Thoracic aorta (tissue), 2 donors: ENCODE measurements at places on chromosomes 6 and 20. TPM values are rescaled to one million over a fixed set of nuclear protein-coding genes. Genes with fewer than 3 reads are reported as not detected.

DNA sequence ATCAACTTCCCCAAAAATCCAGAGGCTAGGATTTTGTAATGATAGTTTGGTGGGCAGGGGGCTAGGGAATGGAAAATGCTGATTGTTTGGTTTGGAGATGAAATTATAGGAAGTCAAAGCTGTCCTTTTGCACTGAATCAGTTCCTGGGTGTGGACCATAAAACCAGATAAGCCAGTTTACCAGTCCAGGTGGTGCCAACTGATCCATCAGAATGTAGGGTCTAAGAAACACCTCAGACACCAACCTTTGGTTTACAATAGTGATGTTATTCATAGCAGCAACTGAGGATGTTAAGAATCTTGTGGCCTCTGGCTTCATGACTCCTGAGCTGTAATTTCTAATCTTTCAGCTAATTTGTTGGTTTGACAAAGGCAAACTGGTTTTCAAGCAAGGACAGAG is 496.6 kb upstream of the EPHA7 start:
- DNase-seq: no peak

GRCh38 chr6:99308788-99309187 is 40.7 kb downstream of the FAXC start:
- DNase-seq: no peak

DNA sequence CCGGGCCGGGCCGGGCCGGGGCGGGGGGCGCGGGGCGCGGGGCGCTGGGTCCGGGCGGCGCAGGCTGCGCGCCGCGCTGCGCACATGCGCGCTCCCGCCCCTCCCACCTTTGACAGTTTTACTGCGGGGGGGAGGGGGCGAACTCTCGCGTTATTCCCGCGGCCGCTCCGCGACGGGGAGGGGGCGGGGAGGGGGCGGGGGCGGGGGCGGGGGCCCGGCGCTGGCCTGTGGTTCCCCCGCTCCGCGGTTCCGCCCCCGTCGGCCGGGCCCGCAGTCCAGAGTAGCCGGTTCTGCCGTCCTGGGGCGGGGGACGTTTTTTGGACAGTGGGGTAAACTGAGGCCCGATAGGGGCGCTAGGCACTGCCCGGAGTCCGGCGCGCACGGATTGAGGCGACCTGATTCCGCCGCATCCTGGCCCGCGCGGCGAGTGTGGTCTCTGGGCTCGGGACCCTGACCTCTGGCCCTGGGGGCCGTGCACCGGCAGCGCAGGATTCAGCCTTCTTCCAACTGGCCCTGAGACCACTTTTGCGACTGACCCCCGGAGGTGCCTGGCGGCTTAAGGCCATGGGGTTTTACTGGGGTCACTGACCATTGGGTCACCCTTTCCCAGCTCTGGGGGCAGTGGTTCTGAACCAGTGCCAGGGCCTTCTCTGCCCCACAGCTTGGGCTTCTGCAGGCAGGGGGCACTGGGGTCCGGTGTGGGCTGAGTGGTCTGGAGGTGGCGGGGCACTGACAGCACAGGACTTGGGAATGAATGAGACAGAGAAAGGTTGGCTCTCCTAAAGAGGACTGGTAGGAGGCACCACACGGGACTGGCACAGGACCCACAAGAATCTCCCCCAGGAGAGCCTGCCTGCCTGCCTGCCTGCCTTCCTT is at the start of gene ZNF512B:
Gene ZNF512B, minus strand, starts transcription at position 93 of the 876 bp plus-strand sequence. CDS start 1,980 bp downstream, outside the sequence.
- no peak for DNase-seq

DNA sequence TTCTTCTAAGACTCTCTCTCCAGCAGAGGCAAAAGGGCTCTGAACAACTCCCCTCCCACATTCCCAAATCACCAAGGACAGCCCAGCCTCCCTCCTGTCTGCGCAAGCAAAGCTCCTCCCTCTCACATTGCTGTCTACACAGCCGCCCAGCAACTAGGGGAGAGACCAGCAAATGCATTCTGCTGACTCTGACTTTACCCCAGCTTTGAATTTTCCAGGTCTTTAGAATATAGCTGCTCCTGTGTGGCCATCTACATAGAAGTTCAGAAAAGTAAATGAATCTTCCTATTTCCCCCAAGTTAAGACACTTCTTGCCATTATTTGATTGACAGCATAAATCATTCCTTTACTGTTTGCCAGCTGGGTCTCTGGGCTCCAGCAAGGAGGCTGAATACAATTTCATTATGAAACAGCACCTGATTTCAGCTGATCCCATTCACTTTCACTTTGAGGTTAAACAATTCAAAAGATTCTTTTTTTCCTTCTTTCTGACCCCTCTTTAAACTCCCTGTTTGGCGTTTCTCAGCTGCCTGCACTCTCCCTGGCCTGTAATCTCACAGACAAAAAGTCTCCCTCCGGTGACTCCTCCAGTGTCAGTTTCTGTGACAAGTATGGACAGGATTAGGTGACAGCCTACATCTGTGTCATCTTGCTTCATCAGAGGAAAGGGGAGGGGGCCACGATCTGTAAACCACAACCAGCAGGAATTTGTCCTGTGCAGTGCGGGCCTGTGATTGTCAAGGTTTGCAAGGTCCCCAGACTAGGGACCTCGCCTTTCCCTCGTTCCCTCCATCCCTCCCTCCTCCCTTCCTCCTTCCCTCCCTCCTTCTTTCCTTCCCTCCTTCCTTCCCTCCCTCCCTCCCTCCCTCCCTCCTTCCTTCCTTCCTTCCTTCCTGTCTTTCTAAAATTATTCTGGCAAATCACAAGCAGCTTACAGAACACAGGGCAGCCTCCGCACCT is 205.6 kb upstream of the RIN2 start:
- DNase-seq: no peak

DNA sequence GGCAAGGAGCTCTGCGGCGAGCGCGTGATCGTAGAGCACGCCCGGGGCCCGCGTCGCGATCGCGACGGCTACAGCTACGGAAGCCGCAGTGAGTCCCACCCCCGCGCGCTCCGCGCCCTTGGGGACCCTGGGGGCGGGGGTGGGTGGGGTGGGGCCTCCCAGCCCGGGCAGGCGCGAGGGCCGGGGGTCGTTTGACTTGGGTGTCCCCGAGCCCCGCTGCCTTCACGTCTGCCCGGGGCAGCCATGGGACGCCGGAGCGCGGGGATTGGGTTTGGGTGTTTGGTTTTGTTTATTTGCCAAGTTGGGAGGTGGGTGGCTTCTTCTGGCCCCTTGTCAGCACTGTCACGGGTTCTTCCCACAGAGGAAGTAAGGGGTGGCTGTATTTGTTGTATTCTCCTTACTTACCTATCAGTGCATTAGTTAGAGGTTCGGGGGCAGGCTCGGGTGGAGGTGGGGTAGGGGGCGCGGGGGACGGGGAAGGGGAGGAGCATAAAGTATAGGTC is 777 bp downstream of the SRSF6 start:
- DNase-seq: no peak

- no peak for DNase-seq
Measured at GRCh38 chr6:135479601-135480000, 17.9 kb downstream of the AHI1 start.

DNA sequence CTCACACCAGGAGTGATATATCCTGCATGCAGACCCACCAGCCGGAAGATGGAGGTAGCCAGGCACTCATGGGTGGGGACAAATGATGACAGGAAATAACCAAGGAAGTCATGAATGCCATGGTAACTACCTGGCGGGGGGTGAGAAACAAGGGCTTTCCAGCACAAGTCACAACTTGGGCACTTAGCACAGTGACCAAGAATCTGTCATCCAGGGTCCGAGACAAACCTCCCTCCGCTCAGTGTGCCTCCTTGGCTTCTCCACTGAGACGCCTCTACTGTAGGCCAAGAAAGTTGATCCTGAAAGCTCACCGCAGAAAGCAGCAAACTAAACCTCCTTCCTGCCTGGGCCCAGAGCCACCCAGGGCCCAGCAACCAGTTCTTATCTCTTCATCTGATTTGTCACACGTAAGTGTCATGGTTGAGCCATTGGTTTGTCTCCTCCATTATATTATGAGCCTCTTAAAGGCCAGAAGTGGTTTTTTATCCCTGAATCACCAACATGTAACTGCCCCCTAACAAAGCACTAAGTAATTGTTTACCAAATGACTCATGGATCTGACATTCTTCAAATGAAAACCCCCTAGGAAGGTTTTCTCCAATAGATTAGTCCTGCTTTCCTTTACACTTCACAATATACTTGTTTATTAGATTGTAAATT is 84.3 kb upstream of the TAB2 start:
- DNase-seq: no peak

DNA sequence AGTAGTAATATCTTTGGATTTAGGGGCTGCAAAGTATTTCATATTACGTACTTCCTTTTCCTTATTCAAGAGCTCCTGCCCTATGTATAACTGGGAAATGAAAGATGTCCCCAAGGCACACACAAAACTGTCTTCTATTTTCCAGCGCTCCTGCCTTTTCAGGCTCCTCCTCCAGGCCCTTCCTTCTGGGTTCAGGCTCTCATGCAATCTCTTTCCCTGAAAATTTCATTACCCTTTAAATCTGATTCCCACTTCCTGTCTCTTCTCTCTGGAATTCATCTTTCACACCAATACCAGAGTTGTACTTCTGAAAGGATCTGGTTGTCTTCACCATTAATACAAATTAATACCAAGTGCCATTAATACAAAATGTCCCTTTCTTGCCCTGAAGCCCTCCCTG is 181.6 kb downstream of the UTRN start:
- no peak for DNase-seq

DNA sequence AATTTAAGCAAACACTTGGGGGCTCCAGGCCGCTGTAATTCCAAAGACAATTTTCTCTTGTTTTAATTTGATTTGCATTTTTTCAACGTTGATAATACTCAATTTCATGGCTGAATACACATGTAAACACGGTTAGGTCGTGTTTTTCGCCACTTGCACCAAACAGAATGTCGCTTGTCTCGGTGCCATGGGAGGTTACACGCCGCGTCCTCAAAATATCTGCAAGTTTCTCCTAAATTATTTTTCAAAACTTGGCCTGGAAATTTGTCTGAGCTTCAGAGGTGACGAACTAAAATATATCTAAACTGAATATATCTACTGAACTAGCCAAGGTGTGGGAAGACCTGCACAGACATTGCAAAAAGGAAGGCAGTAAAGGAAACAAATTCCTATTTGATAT is 15.0 kb downstream of the FOXA2 start:
- no peak for DNase-seq

The OXT gene
- not detected for total RNA-seq

The C6orf58 gene
- total RNA-seq: not detected

The PLCB1 gene
- 10.8 TPM for total RNA-seq

The STK35 gene
- total RNA-seq: 25.4 TPM

The GINS1 gene
- not detected for total RNA-seq

The NRN1 gene
- 5.0 TPM for total RNA-seq

The LINC00237 gene
- total RNA-seq: not detected
